Cardiac atrium fibroblast (primary cell): ENCODE measurements at places on chromosomes 1 and 21. TPM values are rescaled to one million over a fixed set of nuclear protein-coding genes. Genes with fewer than 3 reads are reported as not detected.

The FGR gene
- 0.16 TPM in 1 of 2 replicates, not detected in the other for total RNA-seq

The LCE2B gene
- total RNA-seq, result not detected in 2 replicates

The TRIM67 gene
- not detected in 2 replicates for total RNA-seq

The KCNQ4 gene
- total RNA-seq, result under 0.01 TPM in 1 of 2 replicates, not detected in the other

The LCE1E gene
- not detected in 2 replicates for total RNA-seq

The AKR7A2 gene
- total RNA-seq, result 106 and 107 TPM in 2 replicates
